ENCODE measurements at places on chromosomes 4 and X.

DNA sequence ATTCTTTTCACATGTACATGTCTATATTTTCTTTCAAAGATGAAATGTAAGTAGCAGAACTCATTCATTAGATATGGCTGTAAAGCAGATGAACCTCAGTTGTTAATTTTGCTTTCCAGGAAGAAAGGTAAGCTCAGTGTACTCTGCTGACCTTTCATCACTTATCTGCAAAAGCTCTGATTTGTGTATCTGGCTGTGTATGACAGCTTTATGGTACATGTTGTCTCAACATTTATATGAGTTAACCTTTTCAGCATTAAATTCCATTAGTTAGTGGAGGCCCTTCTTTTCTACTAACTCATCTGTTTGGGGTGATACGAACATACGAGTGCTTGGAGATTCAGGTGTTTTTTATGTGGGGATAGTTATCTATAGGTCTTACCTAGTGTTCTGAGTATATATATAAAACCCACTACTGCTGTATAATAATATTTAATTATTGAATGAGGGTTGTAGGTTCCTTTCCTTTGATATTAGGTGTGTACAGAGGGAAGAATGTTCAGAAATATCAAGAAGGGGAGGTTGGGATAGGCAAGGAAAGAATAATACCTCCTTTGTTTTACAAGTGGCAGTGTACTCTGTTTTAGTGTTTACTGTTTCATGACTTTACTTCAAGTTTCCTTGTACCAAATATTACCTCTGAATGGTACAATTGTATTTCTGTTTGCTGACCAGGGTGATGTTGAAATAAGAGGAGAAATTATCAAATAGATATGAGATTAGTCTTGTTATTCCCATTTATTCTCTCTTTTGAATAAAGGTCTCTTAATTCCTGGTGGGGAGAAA, 395.5 kb downstream of the ARHGAP24 start:
- no peak for DNase-seq

- peak; percentile 57 for DNase-seq
Measured at GRCh38 chrX:52574416-52575275, 57.8 kb upstream of the XAGE1B start.

- no peak for DNase-seq
Measured at GRCh38 chrX:30627818-30628652, 25.2 kb upstream of the GK start.

- DNase-seq = no peak
Measured at GRCh38 chr4:124803641-124804040, 91.1 kb upstream of the ANKRD50 start.

DNA sequence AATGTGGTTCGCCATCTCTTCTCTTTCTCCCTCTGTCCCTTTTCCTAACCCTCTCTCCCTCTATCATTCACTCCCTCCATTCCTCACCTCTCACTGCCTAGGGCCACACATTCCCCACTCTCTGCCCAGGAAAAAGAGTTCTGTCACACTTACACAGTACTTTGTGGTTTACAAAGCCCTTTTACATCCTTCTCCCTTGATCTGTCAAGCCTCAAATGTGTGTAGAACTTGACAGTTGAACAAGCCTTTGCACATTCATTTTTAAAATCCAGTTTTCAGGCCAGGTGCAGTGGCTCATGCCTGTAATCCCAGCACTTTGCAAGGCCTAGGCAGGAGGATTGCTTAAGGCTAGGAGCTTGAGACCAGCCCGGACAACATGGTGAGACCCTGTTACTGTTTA, 156.3 kb downstream of the VSIG4 start:
- DNase-seq = no peak

- no peak for DNase-seq
Measured at GRCh38 chrX:112820364-112821268, 20.0 kb downstream of the AMOT start.

DNA sequence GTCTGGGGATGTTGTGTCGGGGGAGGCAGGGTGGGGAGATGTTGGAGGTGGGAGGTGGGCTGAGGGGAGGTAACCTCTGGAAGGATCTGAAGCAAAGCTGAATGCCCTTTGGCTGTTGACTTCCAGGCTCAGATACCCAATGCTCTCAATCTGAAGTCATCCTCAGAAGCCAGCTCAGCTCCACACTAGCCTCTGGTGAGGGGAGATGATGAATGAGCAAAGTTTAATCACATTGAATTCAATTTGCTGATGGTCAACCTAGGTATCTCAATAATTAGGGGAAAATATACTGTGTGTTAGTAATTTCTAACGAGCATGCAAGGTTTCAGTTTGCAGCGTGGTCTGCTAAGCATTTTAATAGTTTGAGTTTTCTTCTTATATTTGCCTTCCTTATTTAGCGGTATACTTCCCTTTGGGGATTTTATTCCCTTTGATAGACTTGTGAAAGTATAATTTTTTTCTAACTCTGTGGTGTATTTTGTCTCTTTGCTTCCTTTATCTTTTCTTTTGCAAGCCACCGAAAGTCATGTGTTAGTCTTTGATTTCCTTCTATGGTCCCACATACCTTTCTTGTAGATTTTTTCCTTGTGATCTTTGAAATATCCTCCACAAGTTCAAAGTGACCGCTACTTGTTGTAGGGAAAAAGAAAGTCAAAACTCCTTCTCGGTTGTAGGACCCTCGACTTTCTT, 146.3 kb upstream of the LEF1 start:
- DNase-seq = no peak

All from B cell (primary cell).